ENCODE measurements at places on chromosomes 16 and 17. TPM values are rescaled to one million over a fixed set of nuclear protein-coding genes. Genes with fewer than 3 reads are reported as not detected.

The NPIPA3 gene
- 0.92 TPM for total RNA-seq

The EXOC3L1 gene
- 4.9 TPM for total RNA-seq

The ATP2C2 gene
- 4.3 TPM for total RNA-seq

DNA sequence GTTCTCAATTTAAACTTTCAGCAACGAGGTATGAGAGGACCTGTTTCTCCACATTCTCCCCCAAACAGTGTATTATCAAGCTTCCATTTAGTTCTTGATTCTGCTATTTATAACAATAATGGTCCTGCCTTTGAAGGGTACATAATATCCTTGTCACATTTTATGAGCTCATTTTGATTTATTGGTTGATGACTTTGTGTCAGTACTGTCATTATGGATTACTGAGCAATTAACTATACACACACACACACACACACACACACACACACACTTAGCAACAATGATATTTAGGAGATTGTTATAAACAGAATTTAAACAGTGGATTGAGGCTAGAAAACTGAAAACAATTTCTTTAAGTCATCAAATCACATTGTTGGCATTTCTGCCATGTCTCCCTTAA is 7.0 kb downstream of the TMIGD1 start:
- DNase-seq = no peak

The TEX2 gene
- total RNA-seq = 10.8 TPM

The SPATA20 gene
- total RNA-seq = 26.3 TPM

- no peak for DNase-seq
Measured at GRCh38 chr16:7839568-7839967, 506.9 kb downstream of the RBFOX1 start.
